ENCODE measurements at places on chromosomes 3 and 15.
A peak's percentile ranks its signal among the peaks of the same experiment; 100 is the strongest.

- DNase-seq: peak; percentile 16
These were observed 7.0 kb upstream of the RNF111 start for GRCh38 chr15:58980351-58980939.

GRCh38 chr15:65132878-65133547, 595 bp downstream of the PDCD7 start:
- no peak for DNase-seq

DNA sequence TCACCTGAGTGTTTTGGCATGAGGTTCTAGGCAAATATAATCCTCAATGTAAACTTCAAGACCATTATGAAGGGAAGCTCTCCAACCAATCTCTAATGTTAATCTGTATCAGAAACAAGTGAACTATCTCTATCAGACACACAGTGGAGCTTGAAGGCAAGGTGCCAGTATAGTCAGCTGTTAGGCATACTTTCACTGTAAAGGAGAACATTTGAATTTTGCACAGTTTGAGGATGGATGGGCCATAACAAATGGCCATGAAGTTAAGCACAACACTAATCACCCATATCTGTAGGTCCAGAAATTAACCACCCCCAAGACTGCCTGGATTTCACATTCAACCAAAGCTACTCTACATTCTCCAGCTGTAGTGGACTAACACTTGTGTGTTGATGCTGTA, 69.1 kb upstream of the LMOD3 start:
- no peak for DNase-seq

GRCh38 chr15:42151736-42152135, 4.7 kb downstream of the PLA2G4F start:
- DNase-seq: no peak

DNA sequence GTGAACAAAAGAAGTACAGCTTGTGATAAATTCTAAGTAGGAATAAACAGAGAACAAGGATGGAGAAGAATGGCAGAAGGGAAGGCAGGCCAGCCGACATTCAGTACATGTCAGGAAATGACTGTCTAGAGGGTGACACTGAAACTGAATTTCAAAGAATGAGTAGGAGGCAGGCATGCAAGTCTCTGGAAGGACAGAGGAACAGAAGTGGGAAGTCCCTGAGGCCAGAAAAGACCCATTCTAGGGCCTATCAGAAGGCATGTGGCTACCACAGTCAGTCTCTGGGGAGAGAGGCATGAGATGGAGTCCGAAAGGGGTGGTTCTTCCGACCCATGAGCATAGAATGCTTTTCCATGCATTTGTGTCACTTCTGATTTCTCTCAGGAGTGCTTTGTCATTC, 243.5 kb upstream of the UBE2E2 start:
- DNase-seq: no peak

- no peak for DNase-seq
These were observed 404.6 kb downstream of the LPP start for GRCh38 chr3:188558343-188559071.

DNA sequence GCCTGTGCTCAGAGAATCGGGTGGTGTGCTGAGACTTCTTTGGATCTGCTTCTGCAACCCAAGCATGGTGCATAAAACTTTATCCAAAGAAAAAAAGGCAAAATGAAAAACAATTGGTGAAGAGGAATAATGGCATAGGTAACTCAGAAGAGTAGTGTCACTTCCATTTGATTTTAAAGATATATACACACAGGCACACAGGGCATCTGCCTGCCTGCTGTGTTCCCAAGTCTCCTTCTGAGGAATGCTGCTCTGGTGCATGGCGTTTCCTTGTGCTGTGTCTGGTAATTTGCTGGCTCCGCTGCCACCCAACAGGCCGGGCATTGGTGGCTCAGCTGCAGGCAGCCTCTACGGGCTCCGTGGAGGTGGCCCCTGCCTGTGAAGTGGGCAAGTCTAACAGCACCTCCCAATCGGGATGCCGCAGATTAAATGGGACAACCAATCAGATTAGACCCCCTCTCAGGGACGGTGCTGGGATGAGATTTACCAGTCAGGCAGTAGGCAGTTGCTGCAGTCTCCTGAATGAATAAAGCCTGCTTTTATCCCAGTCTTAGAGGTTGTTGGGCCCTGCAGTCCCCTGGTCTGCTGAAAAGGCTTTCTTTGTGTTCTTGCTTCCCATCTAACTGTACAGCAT, 253.7 kb upstream of the RASGRP1 start:
- no peak for DNase-seq

GRCh38 chr3:115281697-115282675, 134.9 kb upstream of the ZBTB20 start:
- DNase-seq: no peak

DNA sequence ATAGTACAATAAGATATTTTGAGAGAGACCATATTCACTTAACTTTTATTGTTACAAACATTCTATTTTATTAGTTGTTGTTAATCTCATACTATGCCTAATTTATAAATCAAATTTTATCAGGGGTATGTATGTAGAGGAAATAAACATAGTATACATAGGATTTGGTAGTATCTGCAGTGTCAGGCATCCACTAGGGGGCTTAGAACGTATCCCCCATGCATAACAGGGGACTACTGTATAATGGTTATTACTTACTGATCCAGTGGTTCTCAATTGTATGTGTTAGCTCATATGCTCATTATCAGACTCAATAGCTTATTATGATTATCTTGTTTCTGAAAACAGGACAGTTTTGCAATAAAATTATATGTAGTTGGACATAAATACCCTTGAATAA, 27.6 kb downstream of the CMC1 start:
- no peak for DNase-seq

GRCh38 chr3:57943525-57944495, 64.4 kb upstream of the FLNB start:
- no peak for DNase-seq

- no peak for DNase-seq
These were observed 271.4 kb downstream of the CLSTN2 start for GRCh38 chr3:140206196-140207040.

GRCh38 chr3:172241405-172241804, 202.0 kb downstream of the FNDC3B start:
- DNase-seq: no peak

GRCh38 chr15:39781147-39781966, 1.3 kb downstream of the FSIP1 start:
- DNase-seq: no peak

GRCh38 chr15:96029172-96029571, 301.3 kb upstream of the NR2F2 start:
- no peak for DNase-seq

Data from left renal cortex interstitium (tissue), 4 donors.